ENCODE measurements at places on chromosomes 11 and 22.

GRCh38 chr11:133821776-133822175, 23.5 kb downstream of the SPATA19 start:
- DNase-seq: peak; percentile 33

- no peak for DNase-seq
Observed at GRCh38 chr22:32822179-32822877, 20.8 kb downstream of the TIMP3 start.

DNA sequence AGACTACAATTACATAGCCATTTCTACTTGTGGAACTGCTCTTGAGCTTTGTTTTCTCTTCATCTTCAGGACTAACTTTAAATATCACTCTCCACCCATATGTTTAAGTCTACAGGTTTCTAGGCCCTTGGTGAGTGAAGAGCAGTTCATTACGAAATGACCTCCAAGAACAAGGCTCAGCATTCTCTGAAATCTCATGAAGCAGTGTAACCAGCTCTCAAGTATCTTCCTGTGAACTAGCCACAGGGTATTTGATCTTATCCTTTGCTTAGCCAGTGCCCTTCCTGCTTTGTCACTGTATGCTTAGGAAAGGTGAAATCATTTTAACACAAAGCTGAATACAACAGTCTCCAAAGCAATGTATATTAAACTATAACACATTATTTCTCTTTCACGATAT, 20.4 kb upstream of the LYVE1 start:
- DNase-seq: no peak

DNA sequence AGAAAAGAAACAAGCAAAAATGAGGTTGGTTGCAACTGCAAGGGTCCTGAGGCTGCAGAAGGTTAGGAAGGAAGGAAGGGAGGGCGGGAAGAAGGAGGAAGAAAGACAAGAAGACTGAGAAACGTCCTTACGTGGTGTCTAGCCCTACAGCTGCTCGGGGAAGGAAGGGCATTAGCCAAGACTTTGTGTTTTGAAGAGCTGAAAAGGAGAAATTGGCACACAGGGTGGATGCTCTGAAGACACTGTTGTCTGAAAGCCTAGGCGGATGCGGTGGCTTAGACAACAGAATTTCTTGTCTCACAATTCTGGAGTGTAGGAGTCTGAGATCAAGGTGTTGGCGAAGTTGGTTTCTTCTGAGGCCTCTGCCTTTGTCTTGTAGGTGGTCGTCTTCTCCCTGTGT, 60.7 kb downstream of the MCM5 start:
- DNase-seq: no peak

GRCh38 chr11:75351791-75352587, 528 bp upstream of the ARRB1 start:
- no peak for DNase-seq

DNA sequence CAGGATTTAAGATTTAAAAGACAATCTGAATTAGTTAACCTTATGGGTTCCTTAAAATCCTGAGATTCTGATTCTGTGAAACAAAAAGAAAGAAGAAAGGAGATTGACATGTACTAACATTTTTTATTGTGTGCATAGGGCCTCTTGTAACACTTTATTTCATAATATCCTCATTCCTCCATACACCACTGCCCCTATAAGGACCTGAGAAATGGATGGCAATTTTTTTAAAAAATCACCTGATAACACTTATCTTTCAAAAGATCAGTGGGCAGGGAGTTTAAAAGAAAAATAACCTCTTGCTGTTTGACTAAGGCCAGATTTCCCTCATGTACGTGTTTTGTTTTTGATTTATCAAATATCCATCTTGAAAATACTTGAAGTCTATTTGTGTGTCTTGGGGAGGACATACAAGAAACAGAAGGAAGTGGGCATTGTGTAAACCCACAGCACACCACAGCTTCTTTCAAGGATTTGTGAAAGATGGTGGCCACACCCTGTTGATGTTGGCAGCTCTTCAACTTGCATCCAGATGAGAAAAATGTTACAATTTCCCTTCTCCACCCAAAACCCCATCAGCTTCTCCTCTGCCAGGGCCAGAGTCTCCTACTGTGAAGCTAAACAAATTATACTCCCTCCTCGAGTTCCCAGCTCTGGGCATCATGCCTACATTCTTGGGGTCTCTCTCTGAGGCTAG, 35.0 kb upstream of the MPEG1 start:
- no peak for DNase-seq

DNA sequence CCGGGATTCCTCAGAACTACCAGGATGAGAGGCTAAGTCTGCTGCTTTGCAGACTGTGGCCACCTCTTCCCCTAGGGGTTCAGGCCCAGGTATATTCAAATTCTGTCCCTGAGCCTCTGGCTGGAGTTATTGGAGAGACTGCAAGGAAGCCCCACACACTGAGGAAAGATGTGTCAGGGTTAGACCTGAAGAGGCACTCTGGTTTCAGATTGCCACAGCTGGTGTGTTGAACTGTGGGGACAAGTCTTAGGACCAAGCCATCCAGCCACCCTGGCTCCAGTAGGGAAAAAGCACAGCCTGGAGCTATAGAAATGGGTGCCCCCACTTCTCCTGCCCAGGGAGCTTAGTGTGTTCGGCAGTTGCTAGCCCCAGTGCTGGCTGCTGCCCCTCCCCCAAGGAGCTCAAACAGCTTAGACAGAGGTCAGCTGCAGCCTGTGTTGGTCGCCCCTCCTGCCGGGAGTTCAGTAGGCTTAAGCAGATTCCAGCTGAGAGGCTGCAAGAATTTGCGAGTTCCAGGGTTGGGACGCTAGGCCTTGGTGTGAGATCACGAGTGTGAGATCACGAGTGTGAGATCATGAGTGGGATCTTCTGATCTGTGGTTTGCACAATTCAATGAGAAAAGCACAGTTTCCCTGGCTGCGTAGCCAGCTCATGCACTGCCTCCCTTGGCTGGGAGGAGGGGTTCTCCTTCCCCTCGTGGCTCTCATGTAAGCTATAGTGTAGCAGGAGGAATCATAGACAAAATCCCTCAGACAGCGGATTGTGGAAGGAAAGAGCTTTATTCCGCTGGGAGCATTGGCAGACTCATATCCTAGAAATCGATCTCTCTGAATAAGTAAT, 552.1 kb upstream of the CHORDC1 start:
- no peak for DNase-seq

DNA sequence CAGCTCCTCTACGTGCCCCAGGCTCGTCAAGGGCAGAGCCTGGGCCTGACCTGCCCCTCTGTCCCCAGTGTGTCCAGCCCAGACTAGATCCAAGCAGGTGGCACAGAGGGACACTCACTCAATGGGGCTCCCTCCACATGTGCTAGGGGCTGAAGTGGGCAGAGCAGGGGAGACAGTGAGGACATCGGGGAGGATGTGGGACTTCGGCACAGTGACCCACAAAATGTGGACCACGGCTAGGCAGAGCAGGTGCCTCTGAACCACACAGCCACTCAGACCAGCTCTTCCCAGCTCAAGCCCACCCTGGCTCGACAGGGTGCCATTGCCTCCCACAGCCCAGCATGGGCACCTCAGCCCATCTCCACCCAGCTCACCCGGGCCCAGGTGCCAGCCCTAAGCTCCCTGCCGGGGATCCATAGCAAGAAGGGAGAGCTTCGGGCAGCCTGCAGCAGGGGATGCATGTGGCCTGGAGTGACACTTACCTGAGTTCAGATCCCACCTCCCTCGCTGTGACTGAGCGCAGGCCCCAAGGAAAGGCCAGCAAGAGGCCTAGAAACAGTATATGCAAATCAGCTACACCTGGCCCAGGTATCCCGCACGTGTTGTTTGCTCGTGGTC, 46.9 kb upstream of the RTL6 start:
- no peak for DNase-seq

- no peak for DNase-seq
Observed at GRCh38 chr11:772429-773390, 4.6 kb downstream of the GATD1 start.

DNA sequence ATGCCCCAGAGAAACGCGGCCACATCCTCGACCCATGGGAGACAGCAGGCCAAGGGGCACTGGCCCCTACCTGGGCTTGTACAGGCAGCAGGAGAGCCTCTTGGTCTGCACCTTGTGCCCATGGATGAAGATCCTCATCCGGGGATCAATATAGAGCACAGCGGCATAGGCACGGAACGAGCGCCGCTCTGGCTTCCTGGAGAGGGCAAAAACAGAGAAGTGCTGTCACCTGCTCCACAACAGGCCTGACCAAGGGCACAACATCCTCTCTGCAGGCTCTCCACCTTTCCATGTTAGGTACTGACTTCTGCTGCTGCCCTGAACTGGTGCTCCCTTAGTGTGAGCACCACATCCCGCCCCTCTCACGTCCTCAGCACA, 27.2 kb downstream of the MORC2 start:
- DNase-seq: no peak

GRCh38 chr11:363948-364761, 5.1 kb upstream of the B4GALNT4 start:
- peak; percentile 67 for DNase-seq

GRCh38 chr11:73317803-73318202, 9.7 kb downstream of the ARHGEF17 start:
- no peak for DNase-seq

- no peak for DNase-seq
Observed at GRCh38 chr22:47386812-47387510, 624.5 kb downstream of the TBC1D22A start.

DNA sequence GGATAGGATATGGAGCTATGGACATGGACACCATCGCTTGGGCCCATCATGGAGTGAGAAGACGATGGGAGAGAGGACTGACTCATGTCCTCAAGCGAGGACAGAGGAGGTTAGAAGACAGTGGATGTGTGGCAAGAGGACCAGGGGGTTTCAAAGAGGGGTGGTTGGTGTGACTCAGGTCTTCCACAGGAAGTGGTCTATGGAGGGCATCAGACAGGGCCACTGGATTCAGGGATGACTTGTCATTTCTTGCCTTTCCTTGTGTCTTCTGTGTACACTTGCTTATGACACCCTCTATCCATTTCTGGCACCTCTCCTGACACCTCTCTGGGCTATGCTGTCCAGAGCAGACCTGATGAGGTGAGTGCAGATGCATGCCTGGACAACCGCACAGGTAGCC, 115.4 kb downstream of the OSBP2 start:
- no peak for DNase-seq

GRCh38 chr11:33366918-33367317, 109.7 kb downstream of the HIPK3 start:
- DNase-seq: no peak

DNA sequence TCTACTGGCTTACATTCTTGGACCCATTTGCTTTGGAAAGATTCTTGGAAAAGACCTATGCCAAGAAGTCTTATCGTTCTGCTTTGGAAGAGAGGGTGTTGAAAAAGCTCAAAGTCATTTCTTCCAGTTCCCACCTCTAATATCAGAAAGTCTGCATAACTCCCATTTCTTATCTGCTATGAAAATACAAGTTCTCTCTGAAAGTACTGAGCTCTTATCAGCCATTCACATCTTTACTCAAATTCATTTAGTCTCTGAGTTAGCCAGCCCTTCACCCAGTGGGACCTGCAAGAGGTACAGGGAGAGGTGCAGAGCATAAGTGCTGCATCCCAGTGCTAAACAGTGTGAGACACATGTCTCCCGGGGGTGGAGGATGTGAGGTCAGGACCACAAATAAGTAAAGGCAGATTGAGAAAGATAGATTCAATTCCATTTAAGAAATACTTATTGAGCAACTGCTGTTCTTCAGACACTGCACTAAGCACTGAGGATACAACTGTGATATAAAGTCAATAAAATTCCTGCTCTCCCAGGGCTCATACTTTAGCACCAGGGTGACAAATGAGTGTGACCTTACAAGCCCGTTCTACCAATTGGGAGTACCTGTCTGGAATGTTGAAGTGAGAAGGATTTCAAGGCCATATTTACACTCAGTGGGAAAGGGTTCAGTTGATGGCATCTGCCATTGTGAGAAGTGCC, 76.7 kb downstream of the PISD start:
- DNase-seq: no peak

DNA sequence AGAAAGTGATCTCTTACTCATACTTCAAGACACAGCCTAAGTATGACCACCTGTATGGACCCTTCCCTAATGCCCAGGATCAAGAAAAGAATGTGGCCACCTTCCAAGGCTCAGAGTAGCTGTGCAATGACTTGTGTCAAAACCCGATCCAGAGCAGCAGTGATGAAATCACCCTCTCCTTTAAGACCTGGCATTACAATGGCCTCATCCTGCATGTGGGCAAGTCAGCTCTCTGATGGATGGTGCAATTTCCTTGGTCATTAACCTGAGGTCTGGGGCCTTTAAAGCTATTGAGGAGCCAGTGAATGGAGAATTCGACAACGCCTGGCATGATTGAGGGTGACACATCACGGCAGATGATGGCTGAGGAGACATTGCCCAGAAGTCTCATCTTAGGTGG, 9.1 kb upstream of the TUBA8 start:
- DNase-seq: no peak

GRCh38 chr22:22855617-22856308, 31.9 kb upstream of the IGLL5 start:
- peak; percentile 5 for DNase-seq

- DNase-seq: no peak
Observed at GRCh38 chr11:34160049-34160721, 54.8 kb downstream of the NAT10 start.

DNA sequence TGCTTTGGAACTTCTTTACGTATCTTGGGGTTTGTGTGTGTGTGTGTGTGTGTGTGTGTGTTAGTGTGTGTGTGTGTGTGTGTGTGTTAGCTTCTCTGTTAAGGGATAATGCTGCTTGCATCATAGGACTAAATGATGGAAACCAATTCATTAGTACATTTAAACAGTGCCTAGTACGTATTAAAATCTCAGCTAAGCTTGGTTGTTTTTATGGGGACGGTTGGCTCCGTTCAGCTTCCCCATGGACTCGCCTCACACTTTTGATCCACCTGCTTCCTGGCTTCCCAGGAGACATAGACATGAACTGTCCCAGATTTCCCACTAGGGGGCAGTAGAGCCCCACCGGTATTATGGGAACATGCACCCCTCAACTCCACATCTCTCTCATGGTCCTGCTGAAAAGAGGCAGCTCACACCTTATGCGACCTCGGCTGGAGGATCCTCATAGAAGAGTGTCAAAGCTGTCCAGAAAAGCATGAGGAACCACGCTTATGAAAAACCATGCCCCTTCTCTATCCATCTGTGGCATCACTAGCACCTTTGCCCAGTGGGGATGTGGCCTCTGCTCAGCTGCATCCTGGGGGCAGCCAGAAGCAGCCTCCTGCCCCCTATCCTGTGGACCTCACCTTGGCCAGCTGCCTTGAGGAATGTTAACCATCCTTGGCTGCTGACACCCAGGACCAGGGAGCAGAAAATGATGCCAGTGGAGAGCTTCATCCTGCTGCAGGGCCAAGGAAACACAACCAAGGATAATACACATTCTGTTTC, 9.7 kb upstream of the SAAL1 start:
- DNase-seq: peak; percentile 77

- no peak for DNase-seq
Observed at GRCh38 chr11:63548178-63548577, 11.6 kb downstream of the PLAAT4 start.

DNA sequence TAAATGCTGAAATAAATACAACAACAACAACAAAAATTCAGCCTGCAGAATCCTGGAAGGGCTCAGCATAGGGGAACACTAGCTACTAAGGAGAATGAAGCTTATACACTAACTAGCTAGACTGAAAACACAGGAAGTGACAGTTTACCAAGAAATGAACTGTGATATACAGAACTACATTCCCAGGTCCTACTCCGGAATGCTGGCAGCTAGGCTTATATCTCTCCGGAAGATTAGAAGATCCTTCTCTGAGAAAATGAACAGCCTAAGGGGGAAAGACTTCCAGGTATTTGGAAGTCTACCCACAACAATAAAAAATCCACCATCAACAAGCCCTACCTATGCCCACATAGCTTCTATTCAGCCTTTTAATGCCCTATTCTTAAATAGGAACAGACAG, 31.0 kb downstream of the CCDC34 start:
- DNase-seq: peak; percentile 15
